ENCODE measurements at places on chromosomes 5 and 9. TPM values are rescaled to one million over a fixed set of nuclear protein-coding genes. Genes with fewer than 3 reads are reported as not detected.

Gene EMB
- 131 TPM for total RNA-seq

Gene TMEM171
- total RNA-seq = not detected

Gene HRH2
- 2.9 TPM for total RNA-seq

Gene TRAF1
- 61.7 TPM for total RNA-seq

Gene WDR70
- total RNA-seq = 24.5 TPM

Gene FBXL7
- total RNA-seq = not detected

- peaks cover 31% of the 10 kb centered on the region for H3K4me1 ChIP-seq
- H3K27me3 ChIP-seq = no peaks in the 10 kb centered on the region
- no peak overlapping the region for H3K27ac ChIP-seq
- no peak for DNase-seq
- no peak overlapping the region for H3K4me3 ChIP-seq
Measured at GRCh38 chr5:446066-446882, 3.3 kb downstream of the EXOC3 start.

- no peak for DNase-seq
- no peak overlapping the region for H3K4me3 ChIP-seq
- no peaks in the 10 kb centered on the region for H3K4me1 ChIP-seq
- H3K36me3 ChIP-seq = no peaks in the 10 kb centered on the region
Measured at GRCh38 chr9:21661626-21662025, 140.8 kb upstream of the MTAP start.

DNA sequence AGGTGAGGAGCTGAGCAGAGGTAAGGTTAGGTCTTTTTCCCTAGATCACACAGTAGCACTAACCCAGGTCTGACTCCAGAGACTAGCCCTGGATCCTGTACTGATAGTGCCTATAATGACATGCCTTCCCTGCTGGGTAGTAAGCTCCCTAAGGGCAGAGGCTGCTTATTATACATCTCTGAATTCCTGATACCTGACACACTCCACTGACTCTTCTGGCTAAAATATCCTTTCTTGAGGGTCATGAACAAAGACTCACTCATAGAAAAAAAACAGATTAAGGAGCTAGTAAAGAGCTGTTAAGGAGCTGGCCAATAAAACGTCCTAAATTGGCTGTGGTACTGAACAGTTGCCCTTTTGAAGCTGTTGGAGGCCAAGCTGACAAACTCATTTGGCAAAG is 149.0 kb upstream of the ITGA1 start:
- H3K4me3 ChIP-seq = no peak overlapping the region
- H3K36me3 ChIP-seq = no peaks in the 10 kb centered on the region
- DNase-seq = no peak
- no peaks in the 10 kb centered on the region for H3K4me1 ChIP-seq
- peaks cover 14% of the 10 kb centered on the region for H3K27me3 ChIP-seq

DNA sequence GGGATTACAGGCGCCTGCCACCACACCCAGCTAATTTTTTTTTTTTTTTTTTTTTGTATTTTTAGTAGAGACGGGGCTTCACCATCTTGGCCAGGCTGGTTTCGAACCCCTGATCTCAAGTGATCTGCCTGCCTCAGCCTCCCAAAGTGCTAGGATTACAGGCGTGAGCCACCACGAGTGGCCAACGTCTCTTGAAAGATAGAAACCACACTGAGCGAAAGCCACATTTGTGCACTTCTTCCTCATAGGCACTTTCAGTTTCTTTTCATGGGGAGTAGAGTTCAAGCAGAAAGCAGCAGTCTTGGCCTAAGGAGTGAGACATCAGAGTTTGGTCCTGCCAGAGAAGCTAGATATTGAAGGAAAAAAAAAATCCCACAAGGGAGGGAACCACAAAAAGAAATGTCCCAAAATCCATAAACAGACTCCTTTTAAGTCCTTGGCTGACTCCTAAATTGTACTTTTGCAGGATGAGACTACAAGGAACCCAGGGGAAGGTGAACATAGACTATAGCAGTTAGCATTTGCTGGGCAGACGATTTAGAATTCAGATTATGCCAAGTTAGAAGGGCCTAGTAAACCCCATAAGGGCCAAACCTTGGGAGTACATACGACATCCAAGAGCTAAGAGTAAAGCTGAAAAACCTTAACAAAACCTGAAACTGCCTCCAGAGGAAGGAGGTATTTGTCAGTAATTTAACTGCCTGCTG is 43.9 kb upstream of the GLIPR2 start:
- DNase-seq = peak; percentile 74
- H3K4me3 ChIP-seq = peak overlapping the region; percentile 18
- H3K36me3 ChIP-seq = no peaks in the 10 kb centered on the region
- H3K27ac ChIP-seq = no peak overlapping the region

DNA sequence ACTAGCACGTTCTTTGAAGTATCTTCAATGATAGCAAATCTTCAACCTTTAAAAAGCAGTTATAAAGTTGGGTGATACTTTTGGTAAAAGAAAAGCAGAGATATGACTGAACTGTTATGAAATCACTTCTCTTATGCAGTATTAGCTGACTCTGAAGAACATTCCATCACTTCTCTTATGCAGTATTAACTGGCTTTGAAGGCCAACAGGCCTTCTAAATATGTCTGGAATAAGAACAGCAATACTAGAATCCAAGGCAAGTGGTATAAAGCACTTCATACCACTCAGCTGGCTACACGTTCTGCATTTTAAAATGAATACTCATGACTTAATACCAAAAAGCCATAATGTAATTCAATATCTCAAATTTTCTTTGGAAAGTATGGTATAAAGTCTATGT is 17.3 kb downstream of the SKIC3 start:
- H3K27me3 ChIP-seq = no peaks in the 10 kb centered on the region
- peaks cover 71% of the 10 kb centered on the region for H3K36me3 ChIP-seq
- no peak overlapping the region for H3K4me3 ChIP-seq
- no peak for DNase-seq

GRCh38 chr9:114187827-114188226 is 32.5 kb downstream of the COL27A1 start:
- no peak overlapping the region for H3K4me3 ChIP-seq
- H3K27me3 ChIP-seq = no peaks in the 10 kb centered on the region
- no peaks in the 10 kb centered on the region for H3K36me3 ChIP-seq

DNA sequence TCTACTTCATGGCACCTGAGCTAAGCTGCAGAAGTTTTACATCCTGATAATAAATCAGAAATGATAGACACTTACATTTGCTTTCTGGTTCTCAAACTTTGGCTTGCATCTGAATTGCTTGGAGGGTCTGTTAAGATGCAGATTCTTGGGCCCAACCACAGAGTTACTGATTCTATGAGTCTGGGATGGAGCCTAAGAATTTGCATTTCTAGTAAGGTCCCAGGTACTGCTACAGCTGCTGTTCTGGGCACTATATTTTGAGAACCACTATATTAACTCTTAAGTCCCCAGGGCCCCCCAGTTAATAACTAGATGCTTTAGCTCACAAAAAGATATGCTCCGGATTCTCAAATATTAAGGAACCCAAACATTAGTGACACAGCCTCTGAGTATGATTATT is 69.8 kb upstream of the DAB2 start:
- DNase-seq = no peak
- H3K36me3 ChIP-seq = no peaks in the 10 kb centered on the region
- H3K27me3 ChIP-seq = no peaks in the 10 kb centered on the region
- H3K4me1 ChIP-seq = no peaks in the 10 kb centered on the region

- no peaks in the 10 kb centered on the region for H3K36me3 ChIP-seq
- H3K27me3 ChIP-seq = no peaks in the 10 kb centered on the region
- no peak overlapping the region for H3K4me3 ChIP-seq
- no peak for DNase-seq
- no peaks in the 10 kb centered on the region for H3K4me1 ChIP-seq
Measured at GRCh38 chr9:81266674-81267073, 422.7 kb downstream of the TLE1 start.

DNA sequence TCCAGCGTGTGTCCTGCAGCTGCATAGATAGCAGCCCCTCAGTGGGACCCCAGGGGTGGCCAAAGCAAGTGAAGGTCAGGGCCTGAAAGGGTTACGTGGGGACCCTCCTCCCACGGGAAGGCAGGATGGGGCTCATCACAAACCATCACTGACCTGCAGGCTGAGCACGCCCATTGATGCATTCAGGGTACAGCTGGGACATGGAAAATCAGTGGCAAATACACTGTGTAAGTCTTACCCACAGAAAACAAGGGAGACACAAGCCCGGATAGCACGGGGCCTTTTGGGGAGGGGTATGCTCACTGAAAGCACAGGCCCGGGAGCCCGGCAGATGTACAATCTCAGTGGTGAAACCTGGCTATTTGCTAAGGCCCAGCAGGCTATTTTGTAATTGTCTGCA is 49.1 kb downstream of the SEMA4D start:
- peak overlapping the region; percentile 47 for H3K27ac ChIP-seq
- no peak overlapping the region for H3K4me3 ChIP-seq
- no peaks in the 10 kb centered on the region for H3K27me3 ChIP-seq
- DNase-seq = no peak
- H3K4me1 ChIP-seq = peaks cover 88% of the 10 kb centered on the region

- no peak overlapping the region for H3K27ac ChIP-seq
- peaks cover 5% of the 10 kb centered on the region for H3K4me1 ChIP-seq
- no peaks in the 10 kb centered on the region for H3K36me3 ChIP-seq
- H3K27me3 ChIP-seq = no peaks in the 10 kb centered on the region
- H3K4me3 ChIP-seq = no peak overlapping the region
Measured at GRCh38 chr9:15136646-15137045, 170.4 kb downstream of the TTC39B start.

DNA sequence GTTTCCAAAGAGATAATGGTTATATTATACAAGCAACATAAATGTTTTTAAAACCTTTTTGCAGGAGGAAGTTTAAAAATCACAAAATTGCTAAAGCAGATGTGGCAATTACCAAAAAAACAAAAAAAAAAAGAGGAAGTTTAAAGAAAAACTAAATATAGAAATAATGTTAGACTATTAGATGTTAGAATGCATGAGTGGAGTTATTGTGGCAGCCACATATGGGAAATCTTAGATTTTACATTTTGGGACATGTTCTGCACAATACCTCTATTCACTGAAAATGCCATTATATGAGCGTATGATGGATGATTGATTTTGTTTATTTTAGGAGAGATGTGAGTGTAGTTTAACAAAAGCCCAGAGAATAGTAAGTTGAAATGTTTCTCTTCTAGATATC is 31.2 kb upstream of the DTWD2 start:
- no peaks in the 10 kb centered on the region for H3K27me3 ChIP-seq
- no peak overlapping the region for H3K27ac ChIP-seq
- DNase-seq = no peak
- H3K4me1 ChIP-seq = no peaks in the 10 kb centered on the region
- H3K36me3 ChIP-seq = no peaks in the 10 kb centered on the region

GRCh38 chr9:98219794-98220370 is 27.4 kb upstream of the CORO2A start:
- H3K27me3 ChIP-seq = no peaks in the 10 kb centered on the region
- DNase-seq = no peak
- no peak overlapping the region for H3K27ac ChIP-seq

DNA sequence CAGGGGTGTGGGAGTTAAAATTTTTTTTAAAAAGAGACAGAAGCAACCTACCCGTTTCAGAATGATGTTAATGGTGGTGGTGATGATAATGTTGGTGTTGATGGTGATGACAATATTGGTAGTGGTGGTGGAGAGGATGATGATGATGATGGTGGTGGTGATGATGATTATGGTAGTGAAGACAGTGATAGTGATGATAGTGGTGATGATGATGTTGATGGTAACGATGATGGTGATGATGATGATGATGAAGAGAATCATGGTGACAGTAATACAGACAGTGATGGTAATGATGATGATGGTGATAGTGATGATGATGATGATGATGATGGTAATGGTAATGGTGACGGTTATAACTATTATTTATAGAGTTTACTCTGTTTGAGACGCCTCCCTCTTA is 117.6 kb downstream of the ICE1 start:
- H3K27ac ChIP-seq = no peak overlapping the region
- no peak for DNase-seq
- no peaks in the 10 kb centered on the region for H3K36me3 ChIP-seq

All from CD4-positive, alpha-beta T cell (primary cell).